ENCODE measurements at places on chromosomes 5 and 9.

GRCh38 chr9:108691614-108692013, 164.2 kb downstream of the ACTL7B start:
- no peak for DNase-seq

DNA sequence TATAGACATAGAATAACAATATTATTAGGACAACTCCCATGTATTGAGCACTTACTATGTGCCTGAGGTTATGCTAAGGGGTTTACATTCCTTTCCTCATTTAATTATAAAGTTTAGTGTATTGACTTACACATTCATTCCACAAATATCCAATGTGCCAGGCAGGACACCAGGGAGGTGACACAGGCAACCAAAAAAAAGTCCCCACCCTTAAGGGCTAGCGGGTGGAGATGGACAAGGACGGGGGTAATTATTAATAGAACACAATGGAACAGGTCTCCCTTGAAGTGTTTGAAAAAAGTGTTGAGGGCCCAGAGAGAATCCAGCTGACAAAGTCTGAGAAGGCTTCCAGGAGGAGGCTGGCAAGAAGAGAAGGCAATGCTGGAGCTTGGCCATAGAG, 5.7 kb downstream of the TBC1D2 start:
- no peak for DNase-seq

GRCh38 chr9:34373749-34374148, 2.9 kb downstream of the MYORG start:
- DNase-seq = no peak

DNA sequence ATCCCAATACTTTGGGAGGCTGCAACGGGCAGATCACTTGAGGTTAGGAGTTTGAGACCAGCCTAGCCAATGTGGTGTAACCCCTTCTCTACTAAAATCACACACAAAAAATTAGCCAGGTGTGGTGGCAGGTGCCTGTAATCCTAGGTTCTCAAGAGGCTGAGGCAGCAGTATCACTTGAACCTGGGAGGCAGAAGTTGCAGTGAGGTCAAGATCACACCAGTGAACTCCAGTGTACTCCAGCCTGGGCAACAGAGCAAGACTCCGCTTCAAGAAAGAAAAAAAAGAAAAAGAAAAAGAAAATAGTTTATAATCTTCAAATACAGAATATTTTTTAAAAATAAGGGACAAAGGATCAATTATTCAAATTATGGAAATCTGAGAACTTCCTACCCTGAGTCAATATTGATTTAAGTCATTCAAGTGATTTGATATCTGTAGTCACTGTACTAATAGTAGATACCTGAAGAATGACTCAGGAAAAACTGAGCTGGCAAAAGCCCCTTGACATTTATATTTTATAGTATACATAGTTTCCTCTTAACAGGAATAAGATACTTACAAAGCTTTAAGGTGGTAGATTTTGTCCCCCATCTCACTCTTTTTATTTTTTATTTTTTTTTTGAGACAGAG, 61.8 kb downstream of the PTBP3 start:
- DNase-seq = no peak

DNA sequence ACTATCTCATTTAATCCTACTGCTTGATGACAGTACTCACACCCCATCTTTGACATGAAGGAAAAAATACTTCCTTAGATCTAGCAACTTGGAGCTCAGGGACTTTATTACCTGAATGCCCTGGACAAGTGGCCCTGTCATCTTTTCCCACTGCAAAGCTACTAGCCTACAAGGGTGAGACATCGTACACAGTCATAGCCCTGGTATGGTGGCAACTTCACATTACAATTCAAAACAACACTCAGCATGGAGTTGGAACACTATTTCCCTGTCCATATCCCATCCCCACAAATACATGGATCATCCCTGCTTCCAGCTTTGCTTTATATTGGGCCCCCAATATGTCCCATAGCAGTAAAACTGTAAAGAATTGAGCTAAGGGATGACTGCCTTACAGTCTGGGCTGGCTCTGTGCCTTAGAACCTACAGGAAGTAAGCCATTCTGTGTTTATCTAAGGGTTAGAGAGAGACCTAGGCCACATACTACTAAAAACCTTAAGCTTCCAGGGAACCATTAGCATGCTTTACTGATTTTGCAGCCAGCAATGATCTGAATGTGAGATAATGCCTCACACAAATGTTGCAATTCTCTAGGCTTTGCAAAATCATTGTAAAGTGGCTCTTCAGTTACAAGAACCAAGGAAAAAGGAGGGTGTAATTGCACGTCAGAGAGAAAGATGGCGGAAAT, 55.9 kb downstream of the OTULIN start:
- no peak for DNase-seq

DNA sequence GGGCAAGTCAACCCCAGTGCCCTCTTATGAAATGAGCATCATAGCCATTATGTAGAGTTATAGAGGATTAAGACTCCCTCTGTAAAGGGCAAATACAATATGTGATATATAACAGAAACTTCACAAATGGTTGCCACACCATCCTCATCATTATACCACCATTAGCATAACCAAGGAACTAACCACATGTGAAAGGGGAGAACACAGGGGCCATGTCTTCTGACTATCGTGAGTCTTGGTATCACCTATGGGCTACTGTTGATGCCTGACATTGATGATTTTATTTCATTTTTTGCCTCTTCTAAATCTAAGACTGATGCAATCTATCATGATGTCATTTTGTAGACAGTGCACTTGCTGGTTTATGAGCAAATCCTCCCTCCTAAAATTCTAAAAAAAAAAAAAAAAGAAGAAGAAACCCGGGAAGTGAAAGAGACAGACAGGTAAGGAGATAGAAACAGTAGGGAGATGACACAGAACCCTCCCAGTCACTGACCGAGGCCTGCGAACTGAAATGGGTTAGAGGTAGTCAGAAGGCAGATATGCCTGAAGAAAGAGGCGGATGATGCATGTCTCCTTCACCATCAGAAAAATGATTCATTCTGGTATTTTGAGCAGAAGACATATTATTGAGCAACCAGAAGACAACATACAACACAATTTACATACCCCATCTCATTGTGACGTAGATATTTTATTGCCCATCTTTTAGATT, 266.0 kb downstream of the DMAC1 start:
- no peak for DNase-seq

GRCh38 chr9:38036359-38037084, 32.5 kb downstream of the SHB start:
- no peak for DNase-seq

Measured in CD4-positive, alpha-beta T cell treated with Interleukin-17A for 1 hour (primary cell).